ENCODE measurements at places on chromosomes 7 and 10.

GRCh38 chr10:130743751-130744271 lies 567.7 kb downstream of the TCERG1L start:
- no peak for DNase-seq

- no peak for DNase-seq
Measured at GRCh38 chr7:113883096-113883495, 35.7 kb downstream of the PPP1R3A start.

- peak; percentile 29 for DNase-seq
Measured at GRCh38 chr10:36725581-36726520, 399.5 kb upstream of the ANKRD30A start.

- DNase-seq = no peak
Measured at GRCh38 chr7:139230484-139230773, 608 bp upstream of the UBN2 start.

DNA sequence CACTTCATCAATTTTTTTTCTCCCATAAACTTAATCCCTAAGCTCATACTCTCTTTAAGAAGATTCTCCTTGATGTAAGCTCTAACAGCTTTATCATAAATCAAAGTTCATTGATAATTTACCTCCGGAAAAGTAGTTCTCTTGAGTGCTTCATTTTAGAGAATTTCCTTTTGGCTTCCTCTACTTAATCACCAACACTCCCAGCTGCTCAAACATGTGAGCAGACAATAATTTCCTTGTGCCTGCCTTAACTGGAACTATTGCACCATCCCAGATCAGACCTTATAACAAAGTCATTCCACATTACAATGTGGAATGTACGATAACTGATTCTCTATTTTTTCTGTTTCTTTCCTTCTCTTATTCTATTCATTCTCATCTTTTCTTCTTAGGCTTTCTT lies 5.9 kb downstream of the FEZF1 start:
- DNase-seq = no peak

- no peak for DNase-seq
Measured at GRCh38 chr7:8177109-8177933, 84.6 kb downstream of the ICA1 start.

DNA sequence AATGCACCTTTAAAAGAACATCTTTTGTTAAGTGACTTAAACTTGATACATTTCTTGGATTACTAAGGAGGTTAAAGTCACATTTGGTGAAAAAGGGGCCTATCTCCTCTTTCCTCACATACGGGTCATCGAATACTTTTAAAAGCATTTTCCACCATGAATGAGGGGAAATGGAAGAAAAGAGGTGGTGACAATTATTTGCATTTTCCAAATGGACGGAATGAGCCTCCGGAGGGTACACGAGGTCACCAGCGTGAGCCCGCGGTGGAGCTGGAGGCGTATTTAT lies 1.0 kb upstream of the BMPR1A start:
- no peak for DNase-seq

GRCh38 chr10:70510904-70511303 lies 32.3 kb downstream of the PALD1 start:
- DNase-seq = no peak

DNA sequence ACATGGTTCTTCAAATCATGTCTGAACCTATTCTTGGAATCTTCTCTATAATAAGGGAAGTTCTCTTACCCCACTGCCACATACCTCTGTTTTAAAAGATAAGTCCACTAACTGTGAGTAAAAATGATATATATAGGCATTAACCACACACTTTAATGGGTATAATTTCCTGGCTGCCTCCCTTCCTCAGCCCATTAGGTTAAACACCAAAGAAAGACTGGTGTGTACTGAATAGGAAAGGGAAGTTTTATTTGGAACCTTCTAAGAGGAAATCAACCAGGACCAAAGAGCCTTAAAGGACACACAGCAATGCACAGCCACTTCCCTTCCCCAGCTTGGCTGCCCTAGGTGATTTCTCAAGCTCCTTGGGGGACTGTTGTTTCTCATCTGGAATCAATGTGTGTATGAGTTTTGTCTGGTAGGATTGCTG lies 5.0 kb upstream of the WBP1L start:
- DNase-seq = no peak

Measured in left cardiac atrium (tissue), 4 donors.